ENCODE measurements at places on chromosomes 11 and 22.

DNA sequence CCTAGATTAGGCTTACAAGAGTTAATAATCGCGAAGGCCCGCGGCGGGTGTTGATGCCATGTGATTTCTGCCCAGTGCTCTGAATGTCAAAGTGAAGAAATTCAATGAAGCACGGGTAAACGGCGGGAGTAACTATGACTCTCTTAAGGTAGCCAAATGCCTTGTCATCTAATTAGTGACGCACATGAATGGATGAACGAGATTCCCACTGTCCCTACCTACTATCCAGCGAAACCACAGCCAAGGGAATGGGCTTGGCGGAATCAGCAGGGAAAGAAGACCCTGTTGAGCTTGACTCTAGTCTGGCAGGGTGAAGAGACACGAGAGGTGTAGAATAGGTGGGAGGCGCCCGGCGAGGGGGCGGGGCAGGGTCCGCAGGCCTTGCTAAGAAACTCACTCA, 65.5 kb downstream of the AAMDC start:
- no peak for DNase-seq

DNA sequence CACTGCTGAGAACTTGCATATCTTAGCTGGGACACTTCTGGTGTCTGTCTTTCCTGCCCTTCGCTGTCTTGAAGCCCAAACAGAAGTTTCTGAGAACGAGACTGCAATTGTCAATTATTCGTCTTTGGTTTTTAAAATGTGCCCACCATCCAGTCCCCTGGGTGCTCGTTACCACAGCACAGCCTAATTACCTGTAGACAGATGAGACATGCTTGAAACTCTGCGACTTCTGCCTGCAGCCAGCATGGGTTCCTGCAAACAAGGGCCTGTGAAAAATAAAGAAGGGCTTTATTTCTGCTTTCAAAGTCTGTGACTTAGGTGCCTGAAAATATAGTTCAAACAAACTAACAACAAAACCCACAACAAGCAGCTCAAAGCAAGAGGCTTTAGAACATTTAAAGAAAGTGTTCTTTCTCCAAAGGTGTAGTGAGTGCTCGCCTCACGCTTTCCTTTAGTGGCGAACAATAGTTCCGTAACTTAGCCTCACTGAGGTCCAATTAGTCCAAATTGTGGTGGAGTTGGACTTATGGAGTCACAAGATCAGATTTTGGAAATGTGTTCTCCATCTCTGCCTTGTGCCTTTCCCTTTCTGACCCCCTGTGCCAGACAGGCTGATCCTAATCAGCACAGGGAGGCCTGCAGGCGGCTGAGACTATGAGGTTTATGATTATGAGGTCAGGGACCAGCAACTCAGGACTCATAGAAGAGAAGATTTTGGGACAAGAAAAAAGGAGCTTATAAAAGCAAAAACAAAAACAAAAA, 20.4 kb upstream of the GRAMD1B start:
- DNase-seq = no peak

- no peak for DNase-seq
Measured at GRCh38 chr11:128116885-128117284, 470.5 kb downstream of the ETS1 start.

- peak; percentile 53 for DNase-seq
Measured at GRCh38 chr11:96313163-96313562, 29.8 kb downstream of the MAML2 start.

GRCh38 chr22:45680932-45681700, 9.5 kb downstream of the ATXN10 start:
- DNase-seq = no peak

DNA sequence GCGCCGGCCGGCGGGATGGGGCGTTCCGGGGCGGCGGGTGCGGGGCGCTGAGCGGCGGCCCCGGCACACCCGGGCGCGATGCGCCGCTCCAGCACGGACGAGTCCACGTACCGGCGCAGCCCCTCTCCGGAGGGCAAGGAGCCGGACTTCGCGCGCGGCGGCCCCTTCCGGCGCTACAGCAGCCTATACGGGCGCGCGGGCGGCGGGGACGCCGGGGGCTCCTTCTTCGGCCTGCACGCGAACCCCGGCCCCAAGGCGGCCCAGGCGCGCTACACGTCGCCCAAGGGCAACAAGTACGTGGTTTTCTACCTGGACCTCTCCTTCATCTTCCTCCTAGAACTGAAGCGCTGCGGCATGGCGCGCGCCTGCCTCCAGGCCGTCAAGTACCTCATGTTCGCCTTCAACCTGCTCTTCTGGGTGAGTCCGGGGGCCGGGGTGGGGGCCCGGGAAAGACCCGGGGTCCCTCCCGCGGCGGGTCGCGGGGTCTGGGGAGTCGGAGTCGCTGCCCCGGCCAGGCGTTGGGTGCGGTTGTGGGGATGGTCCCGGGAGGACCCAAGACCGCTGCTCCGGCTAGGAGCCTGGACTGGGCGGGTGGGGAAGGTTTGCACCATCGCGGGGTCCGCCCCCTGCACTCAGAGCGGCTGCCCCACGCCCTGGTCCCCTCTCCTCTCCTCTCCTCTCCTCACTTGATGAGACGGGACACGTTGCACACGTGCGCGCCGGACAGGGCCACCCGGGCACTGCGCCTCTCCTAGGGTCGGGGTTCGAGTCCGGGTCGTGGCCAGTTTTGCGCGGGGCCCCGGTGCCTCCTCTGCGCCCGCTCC, 7.5 kb downstream of the TSPAN4 start:
- DNase-seq = no peak

GRCh38 chr11:74685905-74686304, 45.3 kb downstream of the CHRDL2 start:
- DNase-seq = no peak

GRCh38 chr11:60003729-60004128, 13.3 kb upstream of the OOSP4B start:
- DNase-seq = no peak

- DNase-seq = no peak
Measured at GRCh38 chr11:65258988-65259387, 2.8 kb upstream of the POLA2 start.

DNA sequence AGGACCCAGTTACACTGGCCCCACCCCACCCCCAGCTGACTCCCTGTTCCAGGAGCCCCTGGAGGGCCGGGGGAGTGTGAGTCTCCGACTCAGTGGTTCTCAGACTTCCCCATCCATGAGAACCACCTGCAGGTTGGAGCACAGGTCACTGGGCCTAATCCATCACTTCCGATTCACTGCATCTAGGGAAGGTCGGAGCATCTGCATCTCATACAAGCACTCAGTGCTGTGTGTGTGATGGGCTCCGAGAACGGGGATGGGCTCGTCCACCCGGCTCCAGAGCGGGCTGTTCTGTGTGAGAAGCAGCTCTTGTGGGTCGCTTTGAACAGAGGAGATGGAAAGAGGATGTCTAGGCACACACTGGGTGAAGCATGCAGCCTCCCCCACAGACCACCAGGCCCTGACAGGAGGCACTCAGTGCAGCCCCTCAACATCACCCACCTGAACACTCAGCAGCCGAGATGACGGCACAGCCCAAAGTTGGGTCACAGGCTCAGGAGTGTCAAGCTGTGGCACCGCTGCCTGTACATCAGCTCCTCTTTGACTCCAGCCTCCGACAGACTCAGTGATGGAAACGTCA, 541.4 kb downstream of the BRD1 start:
- no peak for DNase-seq

GRCh38 chr22:50703726-50704509, 31.3 kb downstream of the SHANK3 start:
- DNase-seq = no peak

DNA sequence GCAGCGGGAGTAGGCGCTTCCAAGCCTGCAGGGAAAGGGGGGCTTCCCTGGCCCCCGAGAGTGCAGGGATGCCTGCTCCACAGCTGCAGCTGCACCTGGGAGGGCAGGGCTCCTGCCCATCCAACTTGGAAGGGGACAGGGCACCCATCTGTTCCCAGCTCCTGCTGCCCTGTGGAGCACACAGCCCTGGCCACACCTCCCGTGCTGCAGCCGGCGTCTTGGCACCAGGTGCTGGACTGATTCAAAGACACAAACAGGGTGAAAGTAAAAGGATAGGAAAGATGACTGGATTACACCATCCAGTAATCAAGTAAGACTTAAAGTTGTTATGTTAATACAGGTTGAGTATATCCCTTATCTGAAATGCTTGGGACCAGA, 14.8 kb downstream of the NPAT start:
- peak; percentile 55 for DNase-seq

DNA sequence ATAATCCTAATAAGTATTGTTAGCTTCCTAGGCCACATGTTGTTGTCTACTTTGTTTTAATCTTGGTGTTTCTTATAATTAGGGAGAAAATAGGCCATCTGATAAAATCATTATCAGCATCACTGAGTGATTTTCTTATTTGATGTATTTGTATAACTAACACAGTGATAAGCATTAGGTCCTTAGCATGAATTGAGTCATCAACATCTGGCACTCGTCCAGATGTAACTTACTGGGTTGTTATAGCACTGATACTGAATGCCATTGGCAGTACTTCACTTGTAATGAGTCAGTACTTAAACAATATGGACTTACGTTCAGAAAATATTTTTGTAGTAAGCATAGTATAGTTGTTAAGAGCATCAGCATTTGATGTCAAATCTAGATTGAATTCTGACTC, 16.2 kb downstream of the API5 start:
- no peak for DNase-seq

GRCh38 chr11:60971520-60971919, at the start of gene CD6:
Gene CD6 (plus strand): TSS chr11:60971680. CDS start chr11:60971866, 186 bp downstream.
- no peak for DNase-seq

DNA sequence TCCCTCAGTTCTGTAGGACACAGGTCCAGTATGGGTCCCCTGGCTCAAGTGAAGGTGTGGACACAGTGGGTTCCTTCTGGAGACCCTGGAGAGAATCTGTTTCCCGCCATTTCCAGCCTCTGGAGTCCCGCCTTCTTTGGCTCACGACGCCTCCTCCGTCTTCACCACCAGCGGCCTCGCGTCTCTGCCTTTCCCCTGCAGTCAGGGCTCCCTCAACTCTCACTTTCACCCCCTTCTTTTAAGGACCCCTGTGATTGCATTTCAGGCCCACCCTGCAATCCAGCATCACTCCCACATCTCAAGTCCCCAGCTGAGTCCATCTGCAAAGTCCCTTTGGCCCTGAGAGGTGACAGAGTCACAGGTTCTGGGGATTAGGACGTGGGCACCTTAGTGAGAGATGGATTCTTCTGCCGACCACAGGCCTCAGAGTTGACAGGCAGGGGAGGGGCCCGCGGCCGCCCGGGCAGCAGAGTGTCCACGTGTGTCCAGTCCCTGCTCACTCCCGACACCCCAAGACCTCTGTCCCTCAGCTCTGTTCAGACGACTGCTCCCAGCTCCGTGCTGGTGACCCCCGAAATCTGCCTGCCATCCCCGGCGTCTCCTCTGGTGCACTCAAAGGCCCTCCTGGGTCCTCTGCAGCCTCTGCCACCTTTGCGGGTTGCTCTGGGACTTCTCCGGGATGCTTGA, 36.9 kb upstream of the KRTAP5-7 start:
- DNase-seq = no peak

- DNase-seq = no peak
Measured at GRCh38 chr11:11985016-11985715, 23.3 kb downstream of the DKK3 start.

- no peak for DNase-seq
Measured at GRCh38 chr11:130787092-130787616, 129.1 kb downstream of the SNX19 start.

GRCh38 chr22:46281866-46282678, 14.3 kb downstream of the TTC38 start:
- no peak for DNase-seq

DNA sequence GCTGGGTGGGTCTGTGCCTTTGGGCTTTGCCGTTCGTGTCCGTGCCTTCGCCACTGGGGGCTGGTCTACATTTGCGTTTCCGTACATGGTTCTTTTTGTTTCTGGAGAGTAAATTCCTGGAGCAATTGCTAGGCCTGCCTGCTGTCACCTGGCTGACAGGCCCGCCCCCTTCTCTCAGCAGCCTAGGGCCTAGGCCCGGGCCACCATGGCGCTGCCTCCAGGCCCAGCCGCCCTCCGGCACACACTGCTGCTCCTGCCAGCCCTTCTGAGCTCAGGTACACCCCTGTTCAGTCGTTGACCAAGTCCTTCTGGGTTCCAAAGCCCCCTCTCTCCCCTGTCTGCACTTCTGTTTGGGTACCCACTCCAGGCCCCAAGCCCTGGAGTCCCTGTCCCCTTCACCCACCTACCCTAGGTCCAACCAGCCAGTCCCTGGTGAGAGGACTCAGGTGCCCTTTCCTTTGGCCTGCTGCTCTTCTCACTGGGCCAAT, 649 bp downstream of the TMEM25 start:
- no peak for DNase-seq

GRCh38 chr11:23021287-23021863, 161.1 kb upstream of the CCDC179 start:
- DNase-seq = no peak

DNA sequence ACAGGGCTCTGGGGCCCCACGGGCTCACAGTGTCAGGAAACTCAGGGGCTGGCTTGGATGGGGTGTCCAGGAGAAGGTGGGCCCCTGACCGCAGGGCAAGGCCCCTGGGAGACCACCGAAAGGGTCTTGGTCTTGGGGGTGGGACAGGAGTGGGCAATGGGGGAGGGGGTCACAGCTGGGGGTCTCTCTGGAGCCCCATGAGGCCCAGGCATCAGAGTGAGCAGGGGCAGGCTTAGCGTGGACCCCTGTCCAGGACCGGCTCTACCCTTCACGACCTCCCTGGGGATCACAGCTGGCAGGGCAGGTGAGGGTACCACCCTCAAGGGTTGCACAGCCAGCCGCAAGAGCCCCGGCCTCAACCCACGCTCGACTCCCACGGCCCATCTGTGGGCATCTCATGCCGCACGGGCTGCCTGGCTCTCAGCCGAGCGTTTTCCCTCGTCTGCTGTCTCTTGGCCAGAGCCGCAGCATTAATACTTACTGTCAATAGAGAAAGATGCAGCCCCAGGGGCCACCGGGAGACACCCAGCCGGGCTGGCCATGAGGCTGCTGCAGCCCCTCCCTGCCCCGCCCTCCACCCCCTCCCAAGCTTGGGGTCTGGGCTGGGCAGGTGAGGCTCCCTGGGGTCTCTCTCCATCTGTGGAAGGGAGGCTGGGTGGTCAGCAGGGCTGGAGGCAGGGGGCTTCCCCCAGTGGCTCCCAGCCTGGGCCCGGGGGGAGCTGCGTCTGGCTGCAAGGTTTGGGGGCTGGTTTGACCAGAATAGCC, 662 bp downstream of the MUC5B start:
- no peak for DNase-seq

- no peak for DNase-seq
Measured at GRCh38 chr11:115927823-115928329, 423.7 kb upstream of the CADM1 start.

All from cerebellar cortex (tissue), 1 donor.